ENCODE measurements at places on chromosomes 1 and 21.
A peak's percentile ranks its signal among the peaks of the same experiment; 100 is the strongest.

DNA sequence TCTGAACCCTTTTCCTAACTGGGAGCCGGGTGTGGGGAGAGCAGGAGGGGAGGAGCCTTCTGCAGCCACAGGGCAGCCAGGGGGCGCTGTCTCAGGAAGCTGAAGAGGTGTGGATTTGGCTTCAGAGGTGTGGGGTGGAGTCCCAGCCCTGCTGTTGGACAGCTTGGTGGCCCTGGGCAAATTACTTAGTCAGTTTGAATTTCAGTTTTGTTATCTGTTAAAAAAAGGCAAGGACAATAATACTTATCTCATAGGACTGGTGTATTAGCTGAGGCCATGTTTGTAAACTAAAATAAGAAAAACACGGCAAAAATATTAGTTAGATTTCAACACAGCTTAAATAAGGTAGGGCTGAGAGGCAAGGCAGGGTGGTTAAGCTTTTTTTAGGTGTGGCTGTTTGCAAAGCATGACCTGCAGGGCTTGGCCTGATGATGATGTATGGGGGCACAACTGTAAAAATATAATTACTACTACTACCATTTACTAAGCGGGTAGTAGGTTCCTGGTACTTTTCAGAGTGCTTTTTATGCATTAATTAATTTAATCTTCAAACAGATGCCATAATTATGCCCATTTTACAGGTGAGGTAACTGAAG, 111.8 kb downstream of the PLXNA2 start:
- DNase-seq = no peak

- DNase-seq = no peak
Measured at GRCh38 chr1:217078078-217078690, 355.0 kb upstream of the ESRRG start.

- no peak for DNase-seq
Measured at GRCh38 chr1:207691841-207692240, 46.9 kb downstream of the CR1L start.

- DNase-seq = no peak
Measured at GRCh38 chr21:17044696-17045095, 468.1 kb upstream of the CXADR start.

- no peak for DNase-seq
Measured at GRCh38 chr1:8011016-8011415, 15.1 kb downstream of the ERRFI1 start.

GRCh38 chr21:21268061-21268471, 269.9 kb downstream of the NCAM2 start:
- no peak for DNase-seq

- DNase-seq = peak; percentile 52
Measured at GRCh38 chr1:151251656-151252470, 2.7 kb upstream of the PSMD4 start.

DNA sequence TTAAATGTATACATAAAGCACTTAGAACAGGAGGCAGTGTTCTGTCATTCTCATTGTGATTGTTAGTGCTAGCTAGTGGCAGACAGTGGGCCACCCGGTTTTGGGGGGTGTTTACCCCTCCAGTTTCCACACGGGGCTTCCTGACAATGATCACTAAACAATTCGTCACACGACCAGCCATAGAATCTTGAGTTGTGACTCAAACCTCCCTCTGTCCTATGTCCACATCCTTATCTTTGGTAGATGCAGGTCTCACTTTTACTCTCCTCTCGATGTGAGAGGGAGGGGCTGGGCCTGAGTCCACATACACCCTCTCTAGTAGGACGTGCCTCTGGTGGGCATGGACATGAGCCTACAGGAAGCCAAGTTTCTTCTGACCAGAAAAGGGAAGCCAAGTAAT, 92.6 kb upstream of the SSX2IP start:
- no peak for DNase-seq

- no peak for DNase-seq
Measured at GRCh38 chr1:151476083-151476482, 16.8 kb upstream of the POGZ start.

- no peak for DNase-seq
Measured at GRCh38 chr1:17615157-17615556, 75.7 kb downstream of the ARHGEF10L start.

- DNase-seq = no peak
Measured at GRCh38 chr1:235095938-235096562, 32.6 kb downstream of the TOMM20 start.

GRCh38 chr1:14946684-14947238, 206.8 kb upstream of the TMEM51 start:
- DNase-seq = no peak

GRCh38 chr1:183635606-183636333, at the start of gene ARPC5:
Gene ARPC5, minus strand, starts transcription at chr1:183635783. Its CDS starts 124 bp downstream, at chr1:183635659.
- DNase-seq = peak; percentile 85

DNA sequence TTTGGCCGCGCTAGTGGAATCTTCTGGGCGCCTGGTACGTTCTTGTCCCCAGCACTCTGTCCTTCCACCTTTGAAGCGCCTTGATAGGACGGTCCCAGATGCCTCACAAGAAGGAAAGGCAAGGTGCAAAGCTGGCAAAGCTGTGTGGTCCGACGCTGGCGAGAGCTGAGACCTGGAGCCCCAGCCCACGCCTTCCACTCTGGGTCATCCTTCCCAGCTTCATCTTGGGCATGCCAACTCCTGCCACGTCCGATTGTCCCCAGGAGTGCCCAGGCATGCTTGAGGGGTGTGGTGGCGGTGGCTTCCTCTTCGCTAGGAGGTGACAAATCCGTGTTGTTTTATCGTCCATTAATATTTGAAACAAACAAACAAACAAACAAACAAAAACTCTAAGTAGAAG, 123.9 kb upstream of the DPYD start:
- no peak for DNase-seq

- no peak for DNase-seq
Measured at GRCh38 chr21:43781846-43782245, 5.7 kb upstream of the CSTB start.

DNA sequence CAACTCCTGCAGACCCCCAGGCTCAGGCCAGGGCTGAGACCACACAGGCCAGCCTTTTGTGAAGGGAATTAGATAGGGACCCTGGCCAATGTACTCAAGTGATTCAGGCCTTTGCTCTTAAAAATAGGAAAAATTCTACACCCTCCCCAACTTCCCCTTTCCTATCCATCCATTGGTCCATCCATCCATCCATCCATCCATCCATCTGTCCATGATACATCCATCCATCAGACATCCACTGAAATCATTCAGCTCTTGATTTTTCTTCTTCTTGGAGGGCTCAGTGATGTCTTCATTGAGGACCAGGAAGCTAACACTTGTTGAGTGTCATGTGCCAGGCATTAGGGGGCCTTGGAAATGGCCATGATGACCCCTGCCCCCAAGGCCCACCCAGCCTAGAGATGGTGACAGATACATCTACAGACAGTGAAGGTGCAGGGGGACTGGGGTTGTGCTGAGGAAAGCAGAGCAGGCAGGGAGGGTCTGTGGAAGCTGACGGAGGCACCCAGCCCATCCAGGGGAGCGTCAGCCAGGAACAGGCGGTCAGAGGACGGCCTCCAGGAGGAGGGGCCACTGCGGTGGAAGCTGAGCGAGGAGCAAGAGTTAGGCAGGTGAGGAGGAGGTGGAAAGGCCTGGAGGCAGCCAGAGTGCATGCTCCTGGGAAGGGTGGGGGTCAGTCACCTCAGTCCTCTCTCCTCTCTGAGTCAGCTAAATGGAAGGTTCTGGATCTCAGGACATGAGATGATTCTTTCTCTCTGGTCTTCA, 81.9 kb downstream of the EPHB2 start:
- DNase-seq = no peak
